ENCODE measurements at places on chromosomes 5 and 9. TPM values are rescaled to one million over a fixed set of nuclear protein-coding genes. Genes with fewer than 3 reads are reported as not detected.

INSL4 gene
- total RNA-seq: not detected

CFAP77 gene
- not detected for total RNA-seq

KYAT1 gene
- 14.8 TPM for total RNA-seq

ARID3C gene
- 0.76 TPM for total RNA-seq

IQGAP2 gene
- 62.7 TPM for total RNA-seq

ADAMTSL2 gene
- total RNA-seq: 0.11 TPM

ZNF618 gene
- 0.11 TPM for total RNA-seq

Measured in activated CD4-positive, alpha-beta T cell treated with anti-CD3 and anti-CD28 coated beads for 36 hours (primary cell).